ENCODE measurements at places on chromosomes 11 and 22.
A peak's percentile ranks its signal among the peaks of the same experiment; 100 is the strongest.

DNA sequence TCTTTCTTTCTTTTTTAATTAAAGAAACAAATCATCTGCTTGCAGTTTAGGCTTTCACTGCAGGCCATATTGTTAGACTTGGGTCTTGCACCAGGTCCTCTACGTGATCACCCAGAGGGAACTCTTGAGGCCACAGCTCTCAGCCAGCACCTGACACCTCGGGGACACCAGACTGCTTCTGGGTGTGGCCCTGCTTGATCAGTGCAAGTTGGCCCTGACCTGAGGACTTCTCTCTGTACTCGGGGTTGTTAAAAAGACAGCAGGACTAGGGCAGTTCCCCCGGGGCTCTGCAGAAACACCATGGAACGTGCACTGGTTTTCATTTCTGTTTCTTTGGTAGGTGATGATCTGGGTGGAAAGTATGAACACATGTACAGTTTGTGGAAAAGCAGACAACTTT, 51.2 kb upstream of the MYO18B start:
- no peak for DNase-seq

DNA sequence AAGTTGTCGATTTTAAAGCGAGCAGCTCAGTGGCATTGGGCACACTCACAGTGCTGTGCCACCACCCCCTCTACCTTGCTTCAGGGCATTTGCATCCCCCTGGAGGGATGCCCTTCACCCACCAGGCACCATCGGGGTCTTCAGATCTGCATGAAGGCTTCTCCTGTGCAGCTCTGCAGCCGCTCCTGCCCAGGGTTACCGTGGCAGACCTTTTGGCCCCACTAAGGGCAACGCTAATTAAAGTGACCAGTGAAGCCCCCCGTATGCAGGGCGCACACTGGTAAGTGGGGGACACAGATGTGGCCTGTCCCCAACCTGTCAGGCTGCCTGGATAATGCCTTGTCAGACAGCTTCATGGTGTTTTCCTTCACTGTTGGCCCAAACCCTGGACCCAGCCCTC, 1117.7 kb downstream of the BRD1 start:
- no peak for DNase-seq

DNA sequence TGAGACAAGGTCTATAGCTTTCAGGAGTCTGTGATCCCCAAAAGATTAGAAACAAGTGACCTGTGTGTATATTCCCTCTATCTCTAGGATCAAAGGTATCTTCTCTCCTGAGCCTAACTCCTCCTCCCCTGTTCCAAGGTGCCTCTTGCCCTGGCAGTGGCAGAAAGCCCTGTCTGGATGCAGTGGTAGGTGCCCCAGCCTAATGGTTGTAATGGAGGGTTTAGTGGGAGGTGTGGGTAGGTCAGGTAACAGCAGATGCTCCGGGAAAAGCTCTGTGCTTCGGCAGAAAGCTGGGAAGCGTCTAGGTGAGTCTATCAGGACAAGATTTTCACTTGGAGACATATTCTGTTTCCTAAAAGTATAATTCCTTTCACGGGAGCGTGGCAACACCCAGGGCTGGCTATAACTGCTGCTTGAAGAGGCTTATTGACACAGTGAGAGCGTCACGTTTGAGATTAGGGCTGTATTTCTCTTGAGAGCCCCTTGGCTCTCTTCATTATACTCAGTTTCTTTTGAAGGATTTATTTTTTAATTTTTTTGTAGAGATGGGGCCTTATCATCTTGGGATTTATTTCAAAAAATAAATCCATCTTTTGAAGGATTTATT, 49.5 kb downstream of the PRR5L start:
- no peak for DNase-seq

- DNase-seq = no peak
Measured at GRCh38 chr11:40162901-40163883, 1296.3 kb downstream of the LRRC4C start.

DNA sequence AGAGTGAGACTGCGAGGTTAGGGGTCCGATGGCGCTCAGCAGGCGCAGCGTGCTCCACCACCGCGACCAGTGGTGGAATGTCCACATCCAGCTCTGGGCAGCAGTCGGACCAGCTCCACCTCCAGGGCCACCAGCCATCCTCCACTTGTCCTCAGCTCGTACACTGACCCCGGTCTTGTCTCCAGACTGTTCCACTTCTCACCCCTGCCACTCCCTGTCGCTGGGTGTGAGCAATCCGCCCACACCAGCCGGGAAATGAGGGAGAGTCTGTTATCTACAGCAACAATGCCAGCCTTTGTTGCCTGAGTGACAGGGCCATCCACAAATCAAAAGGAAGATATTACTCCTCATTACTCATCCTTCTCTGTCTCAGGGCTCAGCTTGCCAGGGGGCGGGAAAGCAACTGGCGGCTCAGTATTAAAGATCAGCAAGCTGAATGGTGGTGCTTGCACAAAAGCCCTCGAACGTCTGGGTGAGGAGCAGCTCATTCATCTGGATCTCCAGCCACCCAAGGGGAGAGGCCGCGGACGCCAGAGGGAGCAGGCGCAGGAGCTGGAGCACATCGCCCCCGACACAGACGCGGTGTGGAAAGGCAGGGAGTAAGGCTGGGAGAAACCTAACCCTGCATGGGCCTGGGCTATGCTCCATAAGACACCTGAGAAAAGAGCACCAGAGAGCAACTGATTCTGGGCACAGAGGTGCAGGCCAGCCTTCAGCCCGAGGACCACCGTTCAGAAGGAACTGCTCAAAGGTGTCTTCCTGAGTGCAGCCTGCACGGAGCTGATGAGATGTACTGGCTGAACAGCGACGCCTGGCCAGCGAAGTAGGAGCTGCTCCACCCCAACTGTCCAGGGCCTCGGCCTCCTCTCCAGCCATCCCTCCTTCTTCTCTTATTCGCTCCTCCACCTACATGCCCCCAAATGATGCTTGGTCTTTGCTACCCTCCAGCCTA, 21.9 kb downstream of the IGSF9B start:
- peak; percentile 54 for DNase-seq

DNA sequence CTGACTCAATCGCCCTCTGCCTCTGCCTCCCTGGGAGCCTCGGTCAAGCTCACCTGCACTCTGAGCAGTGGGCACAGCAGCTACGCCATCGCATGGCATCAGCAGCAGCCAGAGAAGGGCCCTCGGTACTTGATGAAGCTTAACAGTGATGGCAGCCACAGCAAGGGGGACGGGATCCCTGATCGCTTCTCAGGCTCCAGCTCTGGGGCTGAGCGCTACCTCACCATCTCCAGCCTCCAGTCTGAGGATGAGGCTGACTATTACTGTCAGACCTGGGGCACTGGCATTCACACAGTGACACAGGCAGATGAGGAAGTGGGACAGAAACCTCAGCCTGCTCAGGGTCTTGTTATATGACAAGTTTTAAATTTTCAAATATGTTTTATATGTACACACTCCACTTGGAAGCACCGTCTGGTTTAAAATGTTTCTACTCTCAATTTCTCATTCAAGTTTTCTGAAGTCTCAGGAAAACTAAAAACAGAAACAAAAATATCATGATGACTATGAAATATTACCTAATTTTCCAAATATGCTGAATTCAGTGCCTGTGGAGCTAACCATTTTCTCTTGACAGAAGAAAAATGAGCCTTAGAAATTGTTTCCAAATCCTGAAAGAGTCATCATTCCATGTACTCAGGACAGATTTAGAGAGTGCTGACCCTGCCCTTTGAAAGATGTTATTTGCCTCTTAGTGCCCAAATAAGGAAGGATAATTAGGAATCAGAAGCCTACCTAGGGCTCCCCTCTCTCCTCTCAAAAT, 48.8 kb upstream of the TOP3B start:
- no peak for DNase-seq

DNA sequence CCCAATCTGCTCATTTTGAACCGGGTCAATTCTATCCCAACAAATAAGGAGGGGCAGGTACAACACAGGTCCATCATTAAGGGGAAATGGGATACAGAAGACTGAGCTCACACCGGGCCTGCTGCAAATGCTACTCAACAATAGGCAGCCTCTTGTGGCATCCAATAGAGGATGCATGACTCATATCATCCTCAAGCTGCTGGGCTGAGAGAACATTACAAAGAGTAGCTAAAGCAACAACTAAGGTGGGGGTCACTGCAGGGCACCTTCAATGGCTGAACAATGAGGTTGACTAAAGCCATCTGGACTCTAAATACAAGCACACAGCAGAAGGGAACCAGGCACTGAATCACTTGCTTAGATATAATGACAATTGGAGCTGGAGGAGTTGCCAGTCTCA, 130.1 kb upstream of the SYN3 start:
- no peak for DNase-seq

- peak; percentile 68 for DNase-seq
Measured at GRCh38 chr11:8219257-8220021, 44.2 kb downstream of the LMO1 start.

DNA sequence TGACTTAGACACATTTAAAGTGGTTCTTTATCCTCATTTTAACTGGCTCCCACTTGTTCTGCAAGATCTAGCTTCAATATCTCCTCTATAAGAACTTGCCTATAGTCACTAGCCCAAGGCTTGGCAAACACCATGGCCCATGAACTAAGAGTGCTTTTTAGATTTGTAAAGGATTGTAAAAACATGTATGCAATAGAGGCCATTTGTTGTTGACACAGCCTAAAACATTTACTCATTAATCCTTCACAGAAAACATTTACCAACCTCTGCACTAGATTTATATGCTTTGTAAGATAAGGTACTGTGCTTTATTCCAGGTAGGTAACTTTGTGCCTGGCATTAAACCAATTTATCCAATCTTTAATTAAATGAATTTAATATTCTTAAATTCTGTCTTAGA, 5.5 kb downstream of the HYLS1 start:
- no peak for DNase-seq

- no peak for DNase-seq
Measured at GRCh38 chr11:124150684-124151083, 32.5 kb upstream of the OR10D3 start.

DNA sequence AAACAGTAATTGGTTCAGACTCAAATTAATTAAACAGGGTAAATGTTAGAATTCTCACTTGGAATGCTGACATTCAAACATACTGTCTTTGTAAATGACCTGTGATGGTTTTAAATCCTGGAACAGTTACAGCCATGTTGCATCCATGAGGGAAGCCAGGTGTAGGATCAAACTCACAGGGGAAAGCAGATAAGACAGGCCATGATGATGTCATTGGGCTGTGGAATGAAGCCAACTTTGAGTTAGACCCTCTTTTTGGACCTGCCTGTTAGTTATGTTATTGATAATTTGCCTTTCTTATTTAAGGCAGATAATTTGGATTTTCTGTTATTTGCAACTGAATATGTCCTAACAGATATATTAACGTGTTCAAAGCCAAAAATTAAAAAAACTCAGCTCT, 39.3 kb upstream of the ABTB2 start:
- DNase-seq = no peak

DNA sequence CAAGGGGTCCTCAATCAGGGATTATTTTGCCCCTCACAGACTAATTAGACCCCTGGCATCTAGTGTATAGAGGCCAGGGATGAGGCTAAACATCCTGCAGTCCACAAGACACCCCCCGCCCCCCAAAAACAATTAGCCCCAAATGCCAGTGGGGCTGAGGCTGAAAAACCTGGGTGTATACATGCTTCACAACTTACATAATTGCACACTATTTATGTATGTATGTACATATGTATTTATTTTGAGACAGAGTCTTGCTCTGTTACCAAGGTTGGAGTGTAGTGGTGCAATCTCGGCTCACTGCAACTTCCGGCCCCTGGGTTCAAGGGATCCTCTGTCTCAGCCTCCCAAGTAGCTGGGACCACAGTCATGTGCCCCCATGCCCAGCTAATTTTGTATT, 28.8 kb upstream of the SHANK2 start:
- DNase-seq = no peak

DNA sequence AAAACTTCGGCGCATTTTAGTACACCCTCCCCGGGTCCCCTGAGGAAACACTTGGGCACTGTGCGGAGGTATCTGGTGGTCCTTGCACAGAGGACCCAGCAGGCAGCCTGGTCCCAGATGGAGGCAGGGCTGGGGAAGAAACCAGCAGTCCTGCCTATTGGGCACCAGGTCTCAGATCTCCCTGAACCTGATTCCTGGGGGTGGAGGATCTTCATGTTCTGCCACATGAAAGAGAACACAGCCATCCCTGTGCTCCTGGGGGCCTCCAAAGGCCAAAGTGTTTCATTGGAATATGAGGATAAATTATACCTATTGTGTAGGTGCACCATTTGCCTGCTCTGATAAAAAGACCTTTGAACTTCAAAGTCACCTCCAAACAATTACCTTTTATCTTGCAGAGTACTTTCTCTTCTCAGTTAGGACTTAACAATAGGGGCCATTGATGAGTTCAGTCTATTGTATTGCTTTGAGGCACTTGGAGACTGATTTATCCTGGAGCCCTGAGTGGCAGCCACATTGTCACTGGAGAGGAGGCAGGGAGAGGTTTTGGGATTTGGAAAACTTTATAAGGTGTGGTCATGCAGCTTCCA, 1.8 kb downstream of the RCN1 start:
- no peak for DNase-seq

DNA sequence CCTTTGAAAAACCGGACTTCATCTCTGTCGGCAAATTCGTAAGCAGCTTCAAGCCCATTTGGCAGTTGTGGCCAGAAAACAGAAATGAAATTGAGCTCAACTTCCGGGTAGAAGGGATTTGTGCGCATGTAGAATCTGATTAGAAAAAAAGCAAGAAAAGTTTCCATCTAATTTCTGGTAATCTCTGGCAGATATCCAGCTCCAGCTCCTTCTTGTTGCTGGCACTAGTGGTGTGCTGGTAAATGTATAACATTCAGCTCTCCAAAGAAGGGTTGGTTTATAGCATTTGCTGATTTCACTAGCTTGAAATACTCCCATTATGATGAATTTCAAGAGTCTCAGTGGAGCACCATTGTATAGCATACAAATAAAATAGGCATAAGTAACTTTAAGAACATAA, 5.4 kb downstream of the MMP1 start:
- DNase-seq = no peak

DNA sequence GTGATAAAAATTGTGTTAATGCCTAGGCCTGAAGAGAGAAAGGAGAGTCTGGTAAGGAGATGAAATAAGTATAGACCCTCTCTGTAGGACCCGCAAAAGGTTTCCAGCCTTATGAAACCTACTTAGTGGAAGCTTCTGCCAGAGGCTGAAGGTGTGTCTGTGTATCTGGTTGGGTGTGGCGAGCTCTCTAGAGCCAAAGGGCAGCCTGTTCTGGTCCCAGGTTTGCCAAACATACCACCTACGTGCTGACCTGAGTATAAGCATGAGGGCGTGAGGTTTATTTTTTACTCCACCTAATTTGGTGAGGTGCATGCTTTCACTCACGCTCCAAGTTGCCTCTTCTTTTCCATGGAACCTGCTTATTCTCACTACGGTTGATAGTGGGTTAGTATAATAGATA, 5.6 kb downstream of the CSTPP1 start:
- no peak for DNase-seq

- DNase-seq = no peak
Measured at GRCh38 chr11:23206741-23207336, 346.6 kb upstream of the CCDC179 start.

DNA sequence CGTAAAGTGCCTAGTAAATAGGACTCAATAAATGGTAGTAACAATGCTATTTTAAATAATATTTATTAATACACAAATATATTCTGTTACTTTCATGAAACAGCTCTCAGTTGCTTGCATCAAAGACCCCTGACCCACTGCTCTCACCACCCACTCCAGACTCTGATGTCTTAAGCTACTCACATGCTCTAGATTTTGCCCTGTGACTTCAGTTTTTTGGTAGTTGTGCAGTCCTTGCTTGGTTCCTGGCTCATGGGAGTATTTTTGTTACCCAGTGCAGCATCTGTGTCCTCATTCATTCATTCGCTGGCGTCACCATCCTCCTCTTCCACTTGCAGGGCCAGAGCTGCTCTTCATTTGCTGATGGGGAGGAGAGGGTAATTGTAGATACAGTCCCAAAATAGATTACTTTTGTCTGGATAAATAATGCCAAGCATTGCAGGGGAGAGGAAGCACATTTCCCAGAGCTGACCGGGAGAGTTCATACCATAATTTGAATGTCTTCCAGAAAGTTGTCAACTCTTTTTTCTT, 12.7 kb downstream of the MRPL48 start:
- DNase-seq = no peak

Measured in GM03348 (cell line).